Suppressor macrophage treated with lipopolysaccharide for 1 hour (primary cell): ENCODE measurements at places on chromosomes 7 and 10.
A peak's percentile ranks its signal among the peaks of the same experiment; 100 is the strongest.

DNA sequence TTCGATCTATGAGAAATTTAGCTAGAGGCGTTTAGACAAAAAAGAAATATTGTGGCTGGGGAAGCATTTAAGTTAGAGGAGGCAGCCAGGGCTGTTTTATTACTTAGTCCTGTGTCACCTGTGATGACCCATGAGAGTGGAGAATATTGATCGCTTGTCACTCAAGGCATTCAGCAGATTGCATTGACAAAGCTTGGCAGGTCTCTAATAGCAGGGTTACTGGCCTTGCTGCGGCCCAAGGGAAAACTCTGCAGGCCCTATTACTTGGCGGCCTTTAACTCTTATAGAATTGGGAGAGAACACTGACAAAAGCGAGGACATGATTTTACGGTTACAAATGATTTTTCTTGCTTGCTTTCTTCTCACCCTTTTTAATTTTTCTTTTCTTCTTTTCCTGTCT, 473.5 kb downstream of the AUTS2 start:
- DNase-seq: no peak

- no peak for DNase-seq
Measured at GRCh38 chr7:55234408-55234807, 130.7 kb upstream of the LANCL2 start.

DNA sequence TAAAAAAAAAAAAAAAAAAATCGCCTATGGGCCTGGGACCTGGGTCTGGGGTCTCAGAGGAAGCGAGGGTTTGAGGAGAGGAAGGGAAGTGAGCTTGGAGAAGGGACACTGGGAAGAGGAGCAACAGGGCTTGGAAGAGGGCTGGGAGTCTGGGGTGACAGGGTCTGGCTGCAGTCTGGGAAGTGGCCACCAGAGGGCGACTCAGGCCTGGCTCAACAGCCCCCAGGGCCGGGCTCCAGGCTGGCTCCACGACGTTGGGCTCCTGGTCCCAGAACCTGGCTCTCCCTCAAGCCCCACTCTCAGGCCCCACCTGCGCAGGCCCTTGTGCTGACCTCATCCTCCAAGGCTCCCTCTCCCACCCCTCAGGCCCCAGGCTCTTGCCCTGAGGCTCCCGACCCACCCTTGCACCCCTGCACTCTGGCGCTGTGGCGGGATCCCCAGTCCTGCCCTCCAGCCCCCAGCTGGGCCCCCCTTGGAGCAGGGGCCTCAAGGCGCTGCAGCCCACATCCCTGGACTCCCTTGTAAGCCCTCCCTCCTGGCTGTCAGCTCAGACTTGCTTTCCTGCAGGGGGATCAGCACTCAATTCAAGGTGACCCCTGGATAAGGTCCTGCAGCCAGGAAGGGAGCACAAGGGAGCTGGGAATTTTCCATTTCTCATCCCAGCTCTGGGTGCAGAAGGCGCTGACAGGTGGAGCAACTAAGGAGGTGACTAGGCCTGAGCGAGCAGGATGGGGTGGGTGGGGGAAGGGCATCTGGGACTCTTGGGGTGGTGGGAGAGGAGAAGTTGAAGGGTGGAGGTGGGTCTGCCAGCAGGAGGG, 5.4 kb upstream of the SPACDR start:
- DNase-seq: peak; percentile 88

GRCh38 chr7:110564246-110564645, 526.7 kb upstream of the LRRN3 start:
- DNase-seq: no peak

DNA sequence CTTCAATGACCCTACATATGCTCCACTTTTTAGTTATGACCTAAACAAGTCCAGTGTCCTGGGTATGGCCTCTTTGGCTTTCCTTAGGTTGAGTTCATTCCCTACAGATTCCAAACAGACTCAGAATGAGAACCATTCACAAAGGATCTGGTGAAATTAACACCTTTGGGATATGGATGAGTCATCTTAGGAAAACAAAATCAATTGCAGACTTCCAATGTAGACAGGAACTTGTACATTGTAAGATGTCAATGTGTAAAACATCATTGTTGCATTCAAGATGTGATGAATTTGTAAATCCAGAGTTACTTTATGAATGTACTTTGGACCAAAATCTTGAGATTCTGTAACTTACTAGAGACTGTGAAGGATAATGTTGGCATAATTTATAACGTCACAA, 43.4 kb upstream of the HECTD2 start:
- no peak for DNase-seq

DNA sequence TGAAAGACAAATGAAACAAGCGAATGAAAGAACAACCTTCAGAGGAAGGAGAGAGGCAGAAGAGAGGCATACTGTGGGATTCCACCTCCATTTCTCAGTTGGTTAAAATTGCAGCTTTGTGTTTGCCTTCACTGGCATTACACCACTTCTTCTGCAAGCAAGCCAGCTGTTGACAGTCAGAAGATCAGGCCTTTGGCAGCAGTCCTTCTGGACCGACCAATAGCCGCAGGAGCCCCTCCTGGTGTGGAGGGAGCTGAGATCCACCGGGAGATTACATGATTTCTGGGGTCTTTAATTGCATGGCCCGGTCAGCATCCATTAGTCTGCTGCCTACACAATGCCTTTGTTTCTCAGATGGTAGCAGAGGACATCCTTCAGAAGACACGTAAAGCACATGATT, 206.7 kb downstream of the ADAM12 start:
- DNase-seq: no peak

DNA sequence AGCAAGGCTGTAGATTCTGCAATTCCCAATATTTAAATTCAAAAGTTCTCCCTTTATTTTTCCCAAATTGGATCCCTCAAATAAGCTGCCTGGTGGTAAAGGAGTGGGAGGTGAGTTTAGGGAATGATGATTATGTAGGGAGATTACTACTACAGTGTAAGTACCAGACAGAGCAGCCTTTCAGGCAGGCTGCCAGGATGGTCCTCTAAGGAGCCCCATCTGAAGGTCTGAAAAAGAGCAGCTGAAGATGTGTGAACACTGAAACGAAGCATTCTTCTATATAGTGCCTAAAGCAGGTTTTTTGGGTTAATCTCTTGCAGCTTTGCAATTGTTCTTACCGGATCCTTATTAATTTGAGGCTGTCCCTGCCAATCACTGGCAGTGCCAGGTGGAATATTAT, 84.7 kb downstream of the CREB5 start:
- DNase-seq: no peak

GRCh38 chr7:13024121-13024674, 336.8 kb downstream of the ARL4A start:
- DNase-seq: no peak

- DNase-seq: no peak
Measured at GRCh38 chr7:151117565-151117964, 31.3 kb downstream of the AGAP3 start.

DNA sequence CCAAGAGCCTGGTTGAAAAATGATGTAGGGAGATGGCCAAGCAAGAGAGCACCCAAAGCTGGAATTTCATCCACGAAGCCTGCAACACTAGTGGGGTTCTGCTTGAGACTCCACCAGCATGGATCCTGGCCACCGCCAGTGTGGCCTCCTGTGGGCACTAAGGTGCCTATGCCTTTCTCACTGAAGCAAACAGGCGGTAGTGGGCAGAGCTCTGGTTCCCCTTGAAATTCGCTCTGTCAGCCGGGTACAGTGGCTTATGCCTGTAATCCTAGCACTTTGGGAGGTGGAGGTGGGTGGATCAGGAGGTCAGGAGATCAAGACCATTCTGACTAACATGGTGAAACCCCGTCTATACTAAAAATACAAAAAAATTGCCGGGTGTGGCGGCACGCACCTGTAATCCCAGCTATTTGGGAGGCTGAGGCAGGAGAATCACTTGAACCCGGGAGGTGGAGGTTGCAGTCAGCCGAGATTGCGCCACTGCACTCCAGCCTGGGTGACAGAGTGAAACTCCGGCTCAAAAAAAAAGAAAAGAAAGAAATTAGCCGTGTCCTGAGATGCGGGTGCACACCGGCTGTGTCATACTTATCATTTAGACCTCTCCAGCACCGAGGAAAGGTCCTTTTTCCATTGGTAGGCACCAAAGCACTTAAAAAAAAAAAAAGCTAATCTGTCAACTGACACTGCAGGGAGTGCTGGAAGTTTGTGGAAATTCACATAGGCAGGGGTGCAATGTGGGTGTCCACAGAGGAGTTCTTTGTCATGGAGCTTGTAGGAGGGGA, 28.3 kb downstream of the CCM2 start:
- peak; percentile 26 for DNase-seq

DNA sequence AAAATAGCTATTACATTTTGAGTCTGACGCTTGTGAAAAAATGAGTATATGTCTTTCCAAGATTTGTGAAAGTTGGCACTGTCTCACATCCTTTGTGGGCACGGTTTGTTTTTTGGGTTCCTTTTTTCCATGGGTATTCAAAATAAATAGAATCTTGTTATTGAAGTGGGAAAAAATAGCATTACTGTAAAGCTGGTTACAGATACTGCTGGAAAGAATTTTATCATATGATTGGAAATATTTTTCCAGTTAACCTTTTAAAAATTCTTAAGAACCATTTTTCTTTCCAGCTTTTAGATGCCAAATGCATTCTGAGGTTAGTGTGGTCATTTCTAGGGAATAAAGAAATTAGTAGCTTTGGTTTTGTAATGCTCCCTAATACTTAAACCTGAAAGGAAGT, 11.4 kb downstream of the NET1 start:
- no peak for DNase-seq

DNA sequence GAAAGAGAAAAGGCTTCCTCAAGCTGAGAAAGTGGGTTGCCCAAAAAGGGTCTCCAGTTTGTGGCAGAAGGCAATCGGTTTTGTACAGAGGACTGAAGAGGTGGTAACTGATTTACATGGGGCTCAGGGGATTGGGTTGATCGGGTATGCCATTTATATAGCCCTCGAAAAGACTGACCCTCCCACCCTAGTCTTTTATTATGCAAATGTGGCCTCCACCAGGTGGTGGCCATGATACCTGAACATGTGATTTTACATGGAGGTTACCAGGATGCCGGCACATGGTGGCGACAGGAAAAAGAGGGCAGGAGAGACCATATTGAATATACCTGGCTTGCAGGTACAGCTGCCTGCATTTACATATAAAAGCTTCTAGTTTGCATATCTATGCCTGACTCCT, 36.7 kb downstream of the ATE1 start:
- no peak for DNase-seq

GRCh38 chr10:129140921-129141885, 325.8 kb upstream of the MGMT start:
- peak; percentile 63 for DNase-seq

GRCh38 chr10:129960481-129961156, 3.5 kb downstream of the EBF3 start:
- DNase-seq: no peak
